ENCODE measurements at places on chromosomes 13 and 19.

- no peak for DNase-seq
These were observed 511.8 kb upstream of the NBEA start for GRCh38 chr13:34430294-34430693.

DNA sequence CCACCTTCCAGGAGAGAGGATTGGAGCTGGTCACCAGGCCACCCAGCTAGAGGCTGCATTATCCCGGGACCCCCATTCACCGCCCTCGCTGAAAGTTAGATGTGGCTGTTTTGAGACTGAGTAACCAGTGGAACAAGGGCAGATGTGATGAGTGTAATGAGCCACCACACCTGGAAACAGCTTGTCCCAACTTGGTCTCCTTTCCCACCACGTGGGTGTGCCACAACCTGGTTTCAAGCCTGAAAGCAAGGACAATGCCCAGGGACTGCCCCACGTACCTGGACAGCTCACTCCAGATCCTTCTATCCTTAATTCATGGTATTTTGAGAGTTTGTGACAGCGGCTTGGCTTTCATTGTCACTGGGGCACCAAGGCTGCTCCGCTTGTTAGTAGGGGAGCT is 7.0 kb downstream of the LGI4 start:
- DNase-seq = no peak

DNA sequence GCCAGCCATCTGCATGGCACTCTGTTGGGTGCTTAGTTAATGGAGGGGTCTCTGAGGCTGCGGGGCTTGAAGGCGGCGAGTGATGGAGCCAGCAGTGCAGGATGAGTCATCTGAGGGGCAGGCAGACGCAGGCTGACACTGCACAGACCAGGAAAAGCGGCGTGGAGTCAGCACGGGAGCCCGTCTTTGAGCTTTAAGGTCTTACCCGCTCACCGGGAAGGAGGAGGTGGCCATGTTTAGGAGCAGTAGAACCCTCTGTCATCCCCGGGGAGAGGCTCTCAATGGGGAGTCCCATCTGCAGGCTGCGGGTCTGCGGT is 13.1 kb downstream of the NAXD start:
- no peak for DNase-seq

GRCh38 chr13:90801621-90802020 is 545.9 kb upstream of the MIR17HG start:
- no peak for DNase-seq

GRCh38 chr19:52778811-52779210 is 7.8 kb downstream of the ZNF600 start:
- DNase-seq = no peak

- no peak for DNase-seq
These were observed 29.6 kb upstream of the CEACAM21 start for GRCh38 chr19:41546386-41546789.

DNA sequence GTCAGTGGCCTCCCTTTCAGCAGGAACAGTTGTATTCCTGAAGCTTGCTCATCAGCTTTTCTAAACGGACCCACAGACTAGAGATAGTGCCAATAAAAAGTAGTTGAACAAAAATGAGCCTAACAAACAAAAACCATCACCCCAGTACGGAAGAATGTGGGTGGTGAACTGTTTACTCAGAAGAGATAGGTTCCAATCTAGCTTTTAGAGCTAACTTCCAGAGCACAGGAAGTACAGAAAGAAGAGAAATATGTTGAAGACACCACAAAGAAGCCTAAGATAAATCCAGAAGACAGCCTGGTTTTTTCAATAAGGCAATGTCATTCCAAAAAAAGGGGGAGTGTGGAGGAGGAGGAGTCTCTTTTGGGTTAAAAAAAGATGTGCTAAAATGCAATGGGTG is 2.8 kb upstream of the LMO7 start:
- no peak for DNase-seq

- peak; percentile 38 for DNase-seq
These were observed 20.0 kb downstream of the CRYL1 start for GRCh38 chr13:20505405-20506366.

GRCh38 chr13:27139565-27139964 is 32.0 kb downstream of the USP12 start:
- DNase-seq = no peak

DNA sequence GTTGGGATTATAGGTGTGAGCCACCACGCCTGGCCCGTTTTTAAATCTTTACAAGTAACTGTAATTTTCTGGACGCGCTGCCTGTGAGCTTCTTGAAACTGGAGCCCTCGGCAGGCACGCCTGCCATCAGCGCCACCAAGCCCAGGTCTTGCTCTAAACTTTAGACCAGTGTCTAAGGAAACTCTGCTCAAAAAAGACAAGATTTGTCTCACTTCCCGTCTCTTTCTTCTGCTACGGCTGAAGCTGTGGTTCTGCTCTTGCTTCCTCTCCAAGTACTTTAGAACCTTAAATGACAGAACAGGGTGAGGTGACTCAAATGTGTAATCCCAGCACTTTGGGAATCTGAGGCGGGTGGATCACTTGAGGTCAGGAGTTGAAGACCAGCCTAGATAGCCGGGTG is 24.9 kb downstream of the RCN3 start:
- no peak for DNase-seq

- no peak for DNase-seq
These were observed 179.3 kb downstream of the KDM4B start for GRCh38 chr19:5147978-5148793.

DNA sequence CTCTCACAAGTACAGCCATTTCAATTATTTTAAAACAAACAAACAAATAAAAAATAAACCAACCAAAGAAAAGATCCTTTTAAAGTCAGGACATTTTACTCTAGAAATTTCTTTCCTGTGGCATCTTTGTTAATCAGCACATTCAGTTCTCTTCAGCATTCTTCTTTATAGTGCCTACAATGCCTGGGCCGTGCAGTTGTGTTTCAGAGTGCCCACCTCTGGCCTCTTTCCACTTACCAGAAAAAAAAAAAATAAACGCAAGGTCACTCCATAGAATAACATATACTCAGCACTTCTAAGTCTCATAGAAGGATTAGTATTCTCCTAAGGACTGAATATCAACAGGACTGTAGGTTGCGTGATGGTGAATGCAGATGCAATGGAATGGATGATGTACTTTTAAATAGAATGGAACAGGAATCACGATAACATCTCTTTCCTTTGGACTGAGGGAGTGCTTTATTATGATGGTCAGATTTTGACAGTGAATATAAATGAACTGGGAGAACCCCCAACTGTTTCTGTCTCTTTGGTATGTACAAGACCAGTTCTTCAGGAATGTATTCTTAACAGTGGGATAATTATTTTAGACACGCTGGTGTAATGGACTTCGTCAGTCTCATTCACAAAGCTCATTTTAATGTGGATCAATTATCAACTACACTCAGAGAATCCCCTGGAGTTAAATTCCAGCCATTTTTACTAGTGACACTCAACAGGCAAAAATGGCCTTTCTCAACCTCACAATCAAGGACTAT is 125.0 kb upstream of the NBEA start:
- peak; percentile 8 for DNase-seq

DNA sequence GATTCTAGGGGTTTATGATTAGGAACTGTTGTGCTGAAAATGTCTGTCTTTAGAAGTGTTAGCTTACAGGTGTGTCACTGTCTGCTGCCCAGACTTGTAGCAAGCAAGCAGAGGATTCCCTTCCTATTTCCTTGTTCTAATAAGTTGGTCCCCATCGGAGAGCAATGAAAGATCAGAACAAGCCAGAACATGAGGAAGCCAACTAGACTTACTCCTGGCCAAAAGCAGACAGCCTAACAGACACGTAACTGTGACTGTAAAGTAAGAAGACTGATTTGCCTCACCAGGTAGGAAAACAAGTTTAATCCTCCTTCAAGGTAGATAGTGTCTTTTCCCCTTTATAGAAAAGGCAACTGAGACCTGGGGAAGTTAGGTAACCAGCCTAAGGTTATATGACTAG is 12.5 kb downstream of the POLR1D start:
- DNase-seq = peak; percentile 56

DNA sequence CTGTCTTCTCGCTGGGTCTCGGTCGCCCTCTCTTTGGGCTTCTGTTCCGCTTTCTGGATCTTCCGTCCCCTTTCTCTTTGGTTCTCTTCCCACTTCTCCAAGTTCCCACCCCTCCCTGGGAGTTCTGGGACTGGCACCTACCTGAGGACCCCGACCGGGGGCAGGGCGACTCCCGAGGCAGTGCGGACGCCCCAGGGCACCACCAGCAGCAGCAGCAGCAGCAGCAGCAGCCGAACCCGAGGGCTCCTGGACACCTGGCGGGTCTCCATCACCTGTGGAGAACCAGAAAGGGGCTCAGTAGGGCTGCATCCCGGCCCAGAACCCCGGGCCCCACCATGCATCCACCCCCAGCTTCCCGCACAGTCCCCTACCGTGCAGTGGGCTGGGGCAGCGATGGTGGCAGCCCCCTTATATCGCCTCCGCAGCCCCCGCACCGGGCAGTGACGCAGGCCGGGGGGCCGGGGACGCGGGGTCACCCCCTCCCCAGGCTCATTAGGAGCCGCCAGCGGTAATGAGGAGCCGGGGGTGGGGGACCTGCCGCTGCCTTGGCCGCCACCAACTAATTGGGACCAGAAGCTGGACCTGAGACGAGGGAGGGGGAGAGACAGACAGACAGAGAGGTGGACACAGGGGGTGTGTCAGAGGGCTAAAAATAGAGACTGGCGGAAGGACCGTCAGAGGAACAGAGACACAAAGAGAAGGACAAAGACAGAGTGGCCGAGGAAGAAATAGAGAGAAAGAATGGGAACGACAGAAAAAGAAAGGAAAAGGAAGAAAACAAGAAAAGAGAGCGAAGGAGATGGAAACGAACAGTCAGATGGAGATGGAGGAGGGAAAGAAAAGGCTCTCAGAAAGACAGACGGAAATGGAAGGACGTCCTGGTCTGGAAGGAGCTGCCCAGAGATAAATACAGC is at the start of gene PTH2:
TSS of gene PTH2 (minus strand) at position 371 of the 914 bp plus-strand sequence. CDS start at position 269, 102 bp downstream.
- no peak for DNase-seq

GRCh38 chr13:76512721-76513145 is 373.5 kb downstream of the KCTD12 start:
- DNase-seq = no peak

DNA sequence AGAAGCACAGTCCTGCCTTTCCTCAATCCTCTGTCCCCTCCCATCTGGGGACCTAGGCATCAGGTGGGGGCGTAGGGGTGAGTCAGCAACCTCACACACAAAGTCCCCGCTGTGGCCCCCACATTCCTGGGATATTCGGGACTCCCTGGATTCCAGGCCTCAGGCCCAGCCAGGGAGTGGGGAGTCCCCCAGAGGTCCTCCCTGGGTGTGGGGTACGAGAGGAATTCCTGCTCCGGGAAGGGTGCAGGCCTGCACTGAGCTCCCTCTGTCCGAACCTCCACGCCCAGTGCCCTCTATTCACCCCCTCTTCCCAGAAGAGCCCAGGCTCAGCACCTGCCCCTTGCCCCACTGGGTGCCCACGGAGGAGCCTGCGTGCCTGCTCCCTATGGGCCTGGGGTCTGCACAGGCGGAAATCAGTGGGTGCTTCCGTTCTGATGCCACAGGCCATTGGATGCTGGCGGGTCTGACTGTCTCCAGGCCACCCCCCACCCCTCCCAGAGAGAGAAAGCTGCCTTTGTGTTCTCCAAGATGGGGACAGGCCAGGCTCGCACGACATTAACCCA is 3.4 kb downstream of the CADM4 start:
- no peak for DNase-seq

DNA sequence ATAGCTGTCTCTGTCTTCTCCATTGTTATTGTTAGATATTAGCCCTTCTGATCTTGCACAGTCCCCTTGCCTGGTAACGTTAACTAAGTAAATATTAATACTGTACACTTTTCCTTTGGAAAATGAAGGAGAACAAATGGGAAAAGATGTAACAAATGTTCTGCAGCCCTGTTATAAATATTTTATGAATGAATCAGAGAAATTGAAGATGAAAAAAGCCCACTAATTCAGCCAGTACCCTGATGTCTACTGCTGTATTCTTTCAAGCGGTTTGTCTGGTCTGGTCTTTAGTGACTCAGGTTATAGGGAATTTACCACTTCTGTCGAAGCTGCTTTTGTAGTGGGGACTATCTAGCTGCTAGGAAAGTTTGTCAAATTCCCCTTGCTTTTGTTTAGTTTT is 121.0 kb downstream of the COG6 start:
- DNase-seq = no peak

GRCh38 chr13:103873725-103874124 is 807.5 kb upstream of the SLC10A2 start:
- DNase-seq = no peak

GRCh38 chr19:55085923-55086715 is 10.4 kb downstream of the EPS8L1 start:
- DNase-seq = no peak

DNA sequence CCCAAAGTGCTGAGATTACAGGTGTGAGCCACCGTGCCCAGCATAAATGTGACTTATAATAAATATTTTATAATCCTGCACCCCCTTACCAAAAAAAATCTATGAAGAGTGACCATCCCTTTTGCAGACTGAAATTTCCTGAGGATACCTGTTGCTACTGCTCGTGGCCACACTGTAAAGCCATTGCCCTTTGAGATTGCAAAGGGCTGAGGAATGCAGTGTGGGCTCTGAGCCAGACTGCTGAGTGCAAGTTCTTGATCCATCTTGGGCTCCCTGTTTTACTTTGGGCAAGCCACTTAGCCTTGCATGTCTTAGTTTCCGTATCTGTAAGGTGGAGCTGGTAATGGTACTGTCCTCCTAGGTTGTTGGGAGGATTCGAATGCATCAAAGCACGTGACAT is 23.4 kb downstream of the SIPA1L3 start:
- no peak for DNase-seq

DNA sequence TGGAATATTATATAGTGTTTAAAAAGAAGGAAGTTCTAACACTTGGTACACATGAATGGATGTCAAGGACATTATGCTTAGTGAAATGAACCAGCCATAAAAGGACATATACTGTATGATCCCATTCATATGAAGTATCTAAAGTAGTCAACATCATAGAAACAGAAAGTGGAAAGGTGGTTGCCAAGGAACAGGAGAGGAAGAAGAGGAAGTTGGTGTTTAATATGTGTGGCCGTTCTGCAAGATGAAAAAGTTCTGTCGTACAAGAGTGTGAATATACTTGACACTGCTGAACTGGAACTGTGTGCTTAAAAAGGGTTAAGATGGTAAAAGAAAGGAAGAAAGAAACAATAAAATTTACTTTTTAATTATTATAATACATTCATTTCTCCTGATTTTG is 33.1 kb upstream of the C1QTNF9 start:
- no peak for DNase-seq

DNA sequence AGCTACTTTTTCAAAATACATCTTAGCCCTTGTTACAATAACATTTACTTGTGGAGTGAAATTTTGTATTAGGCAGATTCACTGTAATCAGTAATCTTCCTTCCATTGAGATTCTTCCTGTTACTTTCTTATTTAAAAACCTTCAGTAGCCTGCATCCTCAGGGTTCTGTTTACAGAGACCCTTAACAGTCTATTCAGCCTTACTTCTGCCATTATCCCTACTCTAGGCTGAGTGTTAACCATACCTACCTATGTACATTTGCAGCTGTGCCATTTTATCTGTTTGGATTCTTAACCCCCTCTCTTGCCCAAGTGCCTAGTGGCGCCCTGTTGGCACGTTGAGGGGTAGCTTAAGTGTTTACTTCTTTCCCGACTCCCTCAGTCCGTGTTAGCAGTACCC is 71.9 kb downstream of the LRCH1 start:
- no peak for DNase-seq

All from tongue (tissue), 3 donors.